ENCODE measurements at places on chromosomes 1 and 21.

- no peak for DNase-seq
These were observed 617 bp upstream of the ADGRL2 start for GRCh38 chr1:81799939-81800694.

DNA sequence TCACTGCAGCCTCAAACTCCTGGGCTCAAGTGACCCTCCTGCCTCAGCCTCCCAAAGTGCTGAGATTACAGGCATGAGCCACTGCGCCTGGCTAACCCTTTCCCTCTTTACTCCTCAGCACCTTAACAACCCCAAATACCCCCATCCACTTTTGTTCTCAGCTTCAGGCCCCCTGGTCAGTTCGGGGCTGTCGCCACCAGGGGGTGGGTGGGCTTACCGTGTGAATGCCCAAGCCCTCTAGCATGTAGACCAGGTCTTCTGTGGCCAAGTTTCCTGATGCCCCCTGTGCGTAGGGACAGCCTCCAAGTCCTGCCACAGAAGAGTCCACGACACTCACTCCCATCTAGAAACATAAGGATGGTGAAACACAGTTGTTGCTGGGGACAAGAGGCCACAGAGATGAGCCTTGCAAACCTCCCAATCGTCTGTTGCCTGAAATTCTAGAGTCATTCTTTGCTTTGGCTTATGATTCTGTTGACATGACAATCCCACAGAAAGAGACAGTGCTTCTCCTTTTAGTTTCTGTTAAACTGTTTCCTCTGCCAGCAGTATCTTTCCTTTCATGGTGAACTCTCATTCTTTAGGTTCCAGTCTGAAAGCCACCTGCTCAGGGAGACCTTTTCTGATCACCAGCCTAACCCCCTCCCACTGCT, 3.8 kb upstream of the GALE start:
- no peak for DNase-seq

GRCh38 chr1:157806431-157807149, 13.3 kb downstream of the FCRL1 start:
- no peak for DNase-seq

DNA sequence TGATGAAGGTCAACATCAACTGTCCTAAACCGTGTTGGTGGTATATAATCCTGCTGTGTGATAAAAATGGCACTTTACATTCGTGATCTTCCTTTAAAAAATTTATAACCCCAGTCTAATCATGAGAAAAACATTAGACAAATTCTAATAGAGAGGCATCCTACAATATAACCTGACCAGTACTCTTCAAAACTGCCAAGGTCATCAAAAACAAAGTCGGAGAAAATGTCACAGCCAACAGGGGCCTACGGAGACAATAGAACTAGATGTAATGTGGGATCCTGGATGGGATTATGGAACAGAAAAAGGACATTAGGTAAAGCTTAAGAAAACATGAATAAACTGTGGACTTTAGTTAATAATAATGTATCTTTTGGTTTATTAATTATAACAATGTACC, 25.0 kb downstream of the CDKN2C start:
- DNase-seq = no peak

DNA sequence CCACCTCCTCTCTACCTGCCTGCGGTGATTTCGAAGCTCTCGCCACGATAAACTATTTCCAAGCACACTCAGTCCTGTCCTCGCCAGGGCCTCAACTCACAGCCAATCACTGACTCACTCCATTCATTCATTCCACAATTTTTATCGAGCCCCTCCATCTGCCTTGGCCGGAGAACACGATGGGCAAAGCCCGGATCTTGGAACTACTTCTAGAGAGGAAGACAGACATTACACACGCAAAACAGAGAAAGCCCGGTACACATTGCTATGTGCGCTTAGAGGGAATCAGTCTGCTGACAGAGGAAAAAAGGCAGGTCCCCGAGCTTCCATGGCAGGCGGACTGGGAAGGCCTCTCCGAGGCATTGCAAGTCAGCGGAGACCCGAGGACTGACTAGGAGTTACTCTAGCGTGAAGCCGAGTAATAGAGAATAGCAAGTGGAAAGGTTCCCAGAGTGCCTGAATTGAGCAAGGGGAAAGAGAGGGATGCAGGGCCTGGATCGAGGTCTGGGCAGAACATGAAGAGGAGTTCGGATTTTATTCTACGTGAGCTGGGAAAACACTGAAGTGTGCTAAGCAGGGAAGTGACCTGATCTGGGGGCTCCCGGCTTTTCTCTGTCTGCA, 54.2 kb upstream of the DNAJC6 start:
- DNase-seq = no peak

- no peak for DNase-seq
These were observed 29.1 kb downstream of the F5 start for GRCh38 chr1:169557131-169557530.

GRCh38 chr1:92480200-92480812, 6.4 kb downstream of the GFI1 start:
- DNase-seq = no peak

DNA sequence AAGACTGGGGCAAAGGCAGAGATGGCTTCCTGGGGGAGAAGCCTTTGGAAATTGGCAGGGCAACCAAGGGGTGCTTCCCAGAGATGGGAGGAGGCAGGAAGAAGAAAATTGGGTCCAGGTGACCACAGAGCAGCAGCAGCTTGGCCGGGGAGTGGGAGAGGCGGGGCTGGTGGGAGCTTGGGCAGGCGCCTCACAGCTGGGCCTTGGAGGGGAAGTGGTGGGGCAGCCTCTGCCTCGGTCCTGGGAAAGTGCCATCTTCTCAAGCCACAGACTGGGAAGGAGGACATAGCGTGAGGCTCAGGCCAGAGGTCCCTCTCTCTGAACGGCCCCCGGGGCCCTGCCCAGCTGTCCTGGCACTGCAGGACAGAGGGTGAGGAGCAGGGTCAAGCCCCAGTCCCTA, 24.0 kb upstream of the WASF2 start:
- no peak for DNase-seq

GRCh38 chr1:35726450-35727433, 8.1 kb upstream of the C1orf216 start:
- no peak for DNase-seq

- no peak for DNase-seq
These were observed 13.7 kb downstream of the DHRS3 start for GRCh38 chr1:12604114-12604874.

- DNase-seq = no peak
These were observed 41.7 kb downstream of the ITPKB start for GRCh38 chr1:226697151-226697928.

GRCh38 chr21:33022489-33022827, 3.3 kb upstream of the OLIG2 start:
- no peak for DNase-seq

DNA sequence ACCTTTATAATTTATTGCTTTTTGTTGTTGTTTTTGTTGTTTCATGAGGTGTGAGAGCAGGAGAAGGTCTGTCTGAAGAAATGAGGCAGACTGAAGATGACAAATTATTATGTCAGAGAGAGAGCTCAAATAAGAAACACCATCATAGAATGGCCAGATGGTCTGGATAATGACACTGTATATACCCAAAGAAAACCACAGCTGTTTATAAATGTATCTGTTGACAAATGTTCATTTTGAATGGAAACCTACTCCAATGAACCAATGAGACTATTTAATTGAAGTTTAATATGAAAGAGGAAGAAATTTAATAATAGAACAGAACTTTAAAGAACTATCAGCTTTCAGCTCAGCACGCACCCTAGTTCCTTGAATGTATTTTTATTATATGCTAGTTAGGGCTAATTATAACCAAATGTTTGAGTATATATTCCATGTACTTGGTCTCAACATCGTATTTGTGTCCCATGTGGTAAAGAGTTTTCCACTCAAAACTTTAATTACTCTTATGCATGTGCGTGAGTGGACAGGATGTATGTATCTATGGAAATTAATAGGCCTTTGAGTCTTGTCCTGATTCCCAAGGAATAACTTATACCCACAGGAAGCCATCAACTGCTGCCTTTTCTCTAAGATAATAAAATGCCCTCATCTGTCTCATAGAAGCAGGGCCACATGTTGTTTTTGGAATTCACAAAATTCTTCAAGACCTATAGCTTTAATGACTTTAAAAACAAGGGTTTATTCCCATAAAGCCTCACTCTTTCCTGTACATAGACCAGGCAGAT, 202.7 kb downstream of the KCNK2 start:
- DNase-seq = no peak

- no peak for DNase-seq
These were observed 1237.5 kb downstream of the MRPL39 start for GRCh38 chr21:24369746-24370145.

DNA sequence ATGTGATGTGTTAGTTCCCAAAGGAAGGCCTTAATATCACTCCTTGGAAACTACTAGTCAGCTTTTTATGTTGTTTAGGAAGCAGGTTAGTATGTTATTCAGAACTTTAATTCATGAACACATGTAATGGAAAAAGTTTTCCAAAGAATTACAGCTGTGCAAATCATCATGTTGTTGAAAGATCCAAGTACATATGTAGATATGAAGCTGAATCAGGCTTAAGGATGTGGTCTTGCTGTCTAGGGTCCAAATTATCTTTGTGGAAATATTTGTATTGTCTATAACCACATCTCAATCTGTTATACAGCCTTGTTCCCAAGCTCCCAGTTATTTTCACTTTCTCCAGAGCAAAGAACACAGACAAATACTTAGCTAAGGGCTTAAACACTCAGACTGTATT, 231.6 kb downstream of the TPR start:
- no peak for DNase-seq

GRCh38 chr1:116502671-116503314, 68.0 kb downstream of the CD58 start:
- no peak for DNase-seq

GRCh38 chr1:234926559-234927311, 201.9 kb downstream of the TOMM20 start:
- DNase-seq = no peak

GRCh38 chr1:183550915-183551314, 39.3 kb downstream of the NCF2 start:
- no peak for DNase-seq

GRCh38 chr1:91872559-91873081, 13.3 kb downstream of the TGFBR3 start:
- no peak for DNase-seq

DNA sequence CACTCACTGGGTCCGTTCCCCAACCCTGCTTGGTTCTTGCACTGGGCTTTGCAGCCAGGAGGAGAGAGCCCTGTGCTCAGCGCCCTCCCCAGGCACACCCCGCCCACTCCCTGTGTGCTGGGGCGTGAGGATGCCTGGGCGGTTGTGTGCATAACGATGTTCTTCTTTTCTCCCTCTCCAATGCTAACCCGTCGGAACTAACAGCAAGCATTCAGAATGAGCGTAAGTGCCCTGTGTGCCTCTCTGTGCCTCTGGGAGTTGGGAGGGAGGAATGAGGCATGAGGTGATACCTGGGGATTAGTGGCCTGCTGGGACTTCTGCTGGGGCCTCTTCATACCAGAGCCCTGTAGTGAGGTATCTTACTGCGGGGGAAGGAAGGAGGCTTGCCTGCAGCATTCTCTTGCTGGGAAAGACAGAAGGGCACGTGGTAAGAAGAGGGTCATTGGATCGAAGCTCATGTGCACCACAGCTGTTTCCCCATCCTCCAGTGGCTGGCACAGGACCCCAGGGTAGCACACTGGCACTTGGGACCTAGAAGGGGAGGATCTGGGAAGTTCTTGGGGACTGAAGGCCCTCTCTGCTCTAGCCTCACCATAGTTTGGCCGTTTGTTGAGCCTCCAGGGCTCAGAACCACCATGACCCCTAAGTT, 79.8 kb downstream of the NFASC start:
- DNase-seq = no peak

GRCh38 chr1:33792651-33793050, 71.2 kb upstream of the HMGB4 start:
- no peak for DNase-seq

- no peak for DNase-seq
These were observed 35.8 kb downstream of the TFF3 start for GRCh38 chr21:42279341-42279871.

GRCh38 chr1:234926264-234926558, 202.4 kb downstream of the TOMM20 start:
- no peak for DNase-seq

DNA sequence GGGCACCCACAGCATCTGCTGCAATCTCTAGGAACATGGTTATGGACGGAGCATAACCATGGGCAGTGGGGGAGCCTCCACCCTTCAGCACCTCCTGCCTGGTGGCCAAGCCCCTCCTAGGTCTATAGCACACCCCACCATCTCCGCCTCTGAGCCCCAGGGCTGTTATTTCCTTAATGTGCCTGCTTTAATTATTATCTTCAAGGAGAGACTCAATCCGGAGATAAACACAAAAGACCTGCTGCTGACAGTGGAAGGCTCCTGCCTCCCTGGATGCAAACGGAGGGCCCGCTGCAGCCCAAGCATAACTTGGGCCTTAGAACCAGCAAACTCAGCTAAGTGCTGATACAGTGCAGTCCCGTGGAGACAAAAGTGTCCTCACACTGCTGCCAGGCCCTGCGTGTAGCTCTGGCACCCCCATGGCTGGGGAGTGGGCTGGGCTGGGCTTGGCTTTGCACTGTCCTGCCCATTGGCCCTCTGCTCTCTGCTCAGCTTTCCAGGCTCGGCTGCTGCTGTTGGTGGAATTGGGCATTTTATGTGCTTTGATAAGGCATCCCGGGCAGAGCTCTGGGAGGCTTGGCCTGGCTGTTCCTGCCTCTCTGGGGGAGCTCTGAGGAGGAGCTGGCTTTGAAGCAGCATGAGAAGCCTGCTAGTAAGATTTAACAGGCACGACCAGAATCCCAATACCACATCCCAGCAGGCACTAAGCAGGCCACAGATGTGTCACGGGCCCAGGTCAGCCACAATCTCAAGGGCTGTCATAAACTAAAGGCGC, 620.2 kb downstream of the PTPRU start:
- no peak for DNase-seq

DNA sequence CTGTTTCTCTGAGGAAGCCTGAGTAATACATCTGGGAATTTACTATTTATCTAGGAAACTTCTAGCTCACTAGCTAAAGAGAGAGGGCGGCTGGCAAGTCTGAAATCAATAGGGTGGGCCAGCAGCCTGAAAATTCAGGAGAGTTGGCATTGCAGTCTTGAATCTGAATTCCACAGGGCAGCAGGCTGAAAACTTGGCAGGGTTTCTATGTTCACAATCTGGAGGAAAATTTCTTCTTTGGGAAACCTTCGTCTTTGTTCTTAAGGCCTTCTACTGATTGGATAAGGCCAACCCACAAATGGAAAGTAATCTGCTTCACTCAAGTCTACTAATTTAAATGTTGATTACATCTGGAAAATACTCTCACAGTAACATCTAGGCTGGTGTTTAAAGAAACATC, 101.0 kb upstream of the COG2 start:
- no peak for DNase-seq

DNA sequence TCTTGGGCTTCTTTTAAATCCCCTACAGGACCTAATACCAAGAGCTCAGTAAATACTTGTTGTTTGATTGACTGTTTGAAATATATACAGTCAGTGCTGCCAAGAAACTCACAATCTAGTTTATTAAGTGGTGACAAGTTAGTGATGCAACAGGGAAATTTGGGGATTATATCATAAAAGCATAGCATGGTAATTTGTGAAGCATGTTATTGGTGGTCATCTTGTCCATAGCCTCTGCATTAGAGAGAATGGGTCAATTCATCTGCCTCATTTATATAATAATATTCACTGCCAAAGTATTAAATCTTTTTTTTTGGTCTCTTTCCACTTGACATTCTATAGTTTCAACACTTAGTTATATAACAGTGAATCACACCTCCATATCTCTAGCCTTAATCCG, 138.2 kb upstream of the SPAG17 start:
- no peak for DNase-seq
